Naive B cell (primary cell): ENCODE measurements at places on chromosomes 11 and 22.

- DNase-seq = no peak
Measured at GRCh38 chr11:89521294-89521693, 30.1 kb upstream of the NOX4 start.

GRCh38 chr11:102564110-102564509 is 33.6 kb upstream of the MMP7 start:
- DNase-seq = no peak

- no peak for DNase-seq
Measured at GRCh38 chr11:29282088-29282487, 734.7 kb downstream of the KCNA4 start.

DNA sequence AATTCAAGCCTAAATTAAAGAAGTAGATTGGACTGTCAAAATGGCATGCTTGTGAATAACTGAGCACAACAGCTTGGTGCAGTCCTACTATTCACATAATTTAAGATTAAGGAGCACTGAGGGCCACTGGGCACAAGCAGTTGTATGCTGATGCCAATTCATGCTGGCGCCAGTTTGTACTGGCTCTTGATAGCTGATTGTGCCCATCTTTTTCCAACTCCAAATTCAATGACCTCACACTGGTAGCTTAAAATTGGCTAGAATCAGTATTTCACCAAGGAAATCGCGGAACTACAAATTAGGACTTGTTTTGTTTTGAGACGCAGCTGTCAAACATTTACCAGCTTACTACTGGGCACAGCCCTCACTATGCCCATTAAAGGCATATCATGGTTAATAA is 969.2 kb downstream of the JRKL start:
- no peak for DNase-seq

DNA sequence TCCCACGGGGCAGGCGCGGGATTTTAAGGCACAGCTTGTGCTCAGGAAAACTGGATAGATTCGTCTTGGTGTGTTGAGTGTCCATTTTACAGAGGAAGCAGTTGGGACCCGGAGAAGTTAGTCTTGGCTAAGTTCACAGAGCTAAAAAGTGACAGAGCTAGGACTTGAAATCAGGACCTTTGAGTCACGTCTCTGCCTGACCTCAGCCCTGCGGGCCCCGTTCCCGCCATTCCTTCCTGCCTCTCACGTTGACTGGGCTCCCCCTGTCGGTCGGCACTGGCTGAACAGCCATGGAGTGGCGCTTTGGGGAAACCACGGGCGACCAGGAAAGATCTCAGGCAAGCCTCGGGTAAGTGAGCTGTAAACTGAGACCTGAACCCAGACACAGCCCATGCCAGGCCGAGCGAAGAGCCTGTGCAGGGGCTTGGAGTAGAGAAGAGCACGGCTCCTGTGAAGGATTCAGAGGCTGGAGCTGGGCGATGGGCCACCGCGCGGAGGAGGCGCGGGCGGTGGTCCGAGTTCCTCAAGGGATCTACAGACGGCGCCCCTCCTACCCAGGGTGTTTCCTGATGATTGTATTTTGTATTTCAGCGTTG is 54.1 kb downstream of the WNT11 start:
- peak; percentile 66 for DNase-seq

GRCh38 chr11:72250661-72251464 is 6.9 kb upstream of the PHOX2A start:
- DNase-seq = no peak

DNA sequence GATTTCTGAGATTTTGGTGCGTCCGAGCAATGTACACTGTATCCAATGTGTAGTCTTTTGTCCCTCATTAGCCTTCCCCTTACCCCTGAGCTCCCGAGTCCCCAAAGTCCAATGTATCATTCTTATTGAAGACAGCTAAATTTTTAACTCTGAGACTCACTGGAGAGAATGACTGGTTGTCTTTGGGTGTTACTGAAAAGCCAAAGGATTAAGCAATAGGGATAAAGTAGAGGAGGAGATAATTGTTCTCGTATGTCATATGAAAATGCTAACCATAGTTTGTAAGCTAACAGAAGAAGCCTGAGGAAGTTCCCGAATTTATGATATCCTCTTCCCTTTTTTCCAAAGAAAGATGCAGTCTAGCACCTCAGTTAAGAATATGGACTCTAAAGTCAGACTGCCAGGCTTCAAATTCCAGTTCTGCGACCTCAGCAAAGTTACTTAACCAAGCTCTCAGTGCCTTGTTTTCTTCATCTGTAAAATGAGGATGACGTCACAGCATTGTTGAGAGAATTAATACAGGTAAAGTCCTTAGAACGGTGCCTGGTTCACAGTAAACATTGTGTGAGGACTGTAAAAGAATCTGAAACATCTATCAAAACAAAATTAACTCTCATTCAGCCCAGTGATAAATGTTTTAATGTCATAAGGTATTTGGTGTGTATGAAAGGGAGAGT is 1.6 kb upstream of the MSANTD2 start:
- DNase-seq = no peak

DNA sequence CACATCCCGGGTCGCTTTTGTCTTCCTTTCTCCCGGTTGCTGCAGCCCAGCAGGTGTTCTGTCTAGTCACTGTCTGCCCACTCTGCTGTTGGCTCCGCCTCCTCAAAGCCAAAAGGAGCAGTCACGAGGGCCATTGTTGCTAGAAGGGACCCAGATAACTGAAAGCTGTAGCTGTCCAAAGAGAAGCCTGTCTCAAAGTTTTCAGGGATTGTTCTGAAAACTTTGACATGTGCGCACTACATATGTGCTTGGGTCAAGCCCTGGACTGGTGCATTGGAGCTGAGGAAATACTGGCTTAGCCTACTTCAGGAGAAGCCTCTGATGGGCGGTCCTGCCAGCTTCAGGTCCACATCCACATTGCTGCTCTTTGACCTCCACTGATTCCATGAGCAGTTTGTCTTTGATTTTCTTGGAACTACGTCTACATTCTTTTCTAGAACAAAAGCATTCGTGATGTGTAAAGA is 8.8 kb upstream of the OR2AT4 start:
- DNase-seq = no peak

DNA sequence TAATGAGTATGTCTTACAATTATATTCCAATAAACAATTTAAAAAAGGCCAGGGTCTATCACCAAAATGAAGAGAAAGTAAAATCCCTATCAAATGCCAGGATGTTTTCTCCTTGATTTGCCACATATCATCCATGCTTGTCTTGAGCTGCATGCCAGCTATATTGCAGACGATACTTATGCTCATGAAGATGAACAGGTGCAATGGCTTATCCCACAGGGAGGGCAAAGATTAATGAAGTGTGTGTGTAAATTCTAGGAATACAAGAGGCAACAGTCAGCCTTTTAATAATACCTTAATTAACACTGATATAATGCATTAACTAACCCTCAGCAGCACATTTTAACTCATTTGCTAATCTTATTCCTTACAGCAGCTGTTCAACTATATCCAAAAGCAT is 850.5 kb downstream of the KCNA4 start:
- no peak for DNase-seq

DNA sequence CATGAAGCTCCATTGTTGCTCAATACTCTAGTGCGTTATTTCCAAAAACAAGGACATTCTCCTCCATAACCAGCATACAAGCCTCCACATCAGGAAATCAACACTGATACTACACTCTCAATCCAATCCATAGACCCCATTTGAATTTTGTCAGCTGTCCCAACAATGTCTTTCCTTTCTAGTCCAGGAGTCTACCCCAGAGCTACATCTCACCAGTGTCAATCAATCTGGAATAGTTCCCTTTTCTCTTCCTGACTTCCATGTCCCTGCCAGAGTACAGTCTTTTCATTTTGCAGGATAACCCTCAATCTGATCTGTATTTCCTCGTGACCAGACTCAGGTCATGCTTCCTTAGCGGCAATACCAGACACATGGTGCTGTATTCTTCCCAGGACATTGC is 43.0 kb downstream of the TCF20 start:
- DNase-seq = no peak

DNA sequence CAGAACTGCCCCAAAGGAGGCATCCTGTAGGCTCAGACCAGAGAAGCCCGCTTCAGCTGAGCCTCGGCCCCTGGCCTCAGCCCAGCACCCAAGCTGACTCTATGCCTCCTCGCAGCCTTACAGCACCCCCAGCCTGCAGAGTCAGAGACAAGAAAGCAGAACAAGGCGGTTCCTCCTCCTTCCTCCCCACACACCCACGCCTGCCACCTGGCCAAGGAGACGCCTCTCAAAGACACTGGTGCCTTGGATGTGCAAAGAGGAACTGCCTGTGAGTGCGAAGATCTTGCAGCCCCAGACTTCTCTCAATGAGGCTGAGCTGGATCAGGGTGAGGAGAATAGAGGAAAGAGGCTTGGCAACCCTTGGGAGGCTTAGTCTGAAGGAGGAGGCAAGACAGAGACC is 60.2 kb downstream of the PDE2A start:
- peak; percentile 88 for DNase-seq
